ENCODE measurements at places on chromosomes 3 and 15.

DNA sequence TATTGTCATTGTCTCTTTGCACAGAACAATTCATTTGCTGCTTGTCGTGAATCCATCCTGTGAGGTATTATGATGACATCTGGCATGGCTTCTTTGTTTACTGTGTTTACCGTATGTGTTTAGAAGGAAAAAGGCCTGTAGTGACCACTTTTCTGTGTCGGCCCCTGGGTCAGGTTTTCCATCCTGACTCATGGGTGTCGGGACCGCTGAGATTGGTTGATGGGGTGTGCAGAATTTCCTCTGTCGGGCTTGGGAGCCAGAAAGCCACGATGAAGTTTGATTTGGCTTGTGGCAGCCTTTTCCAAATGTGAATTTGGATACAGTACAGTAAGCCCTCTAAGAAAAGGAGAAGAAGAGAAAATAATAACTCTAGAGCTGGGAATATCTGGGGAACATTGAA lies 113.5 kb downstream of the FNDC3B start:
- DNase-seq = no peak

DNA sequence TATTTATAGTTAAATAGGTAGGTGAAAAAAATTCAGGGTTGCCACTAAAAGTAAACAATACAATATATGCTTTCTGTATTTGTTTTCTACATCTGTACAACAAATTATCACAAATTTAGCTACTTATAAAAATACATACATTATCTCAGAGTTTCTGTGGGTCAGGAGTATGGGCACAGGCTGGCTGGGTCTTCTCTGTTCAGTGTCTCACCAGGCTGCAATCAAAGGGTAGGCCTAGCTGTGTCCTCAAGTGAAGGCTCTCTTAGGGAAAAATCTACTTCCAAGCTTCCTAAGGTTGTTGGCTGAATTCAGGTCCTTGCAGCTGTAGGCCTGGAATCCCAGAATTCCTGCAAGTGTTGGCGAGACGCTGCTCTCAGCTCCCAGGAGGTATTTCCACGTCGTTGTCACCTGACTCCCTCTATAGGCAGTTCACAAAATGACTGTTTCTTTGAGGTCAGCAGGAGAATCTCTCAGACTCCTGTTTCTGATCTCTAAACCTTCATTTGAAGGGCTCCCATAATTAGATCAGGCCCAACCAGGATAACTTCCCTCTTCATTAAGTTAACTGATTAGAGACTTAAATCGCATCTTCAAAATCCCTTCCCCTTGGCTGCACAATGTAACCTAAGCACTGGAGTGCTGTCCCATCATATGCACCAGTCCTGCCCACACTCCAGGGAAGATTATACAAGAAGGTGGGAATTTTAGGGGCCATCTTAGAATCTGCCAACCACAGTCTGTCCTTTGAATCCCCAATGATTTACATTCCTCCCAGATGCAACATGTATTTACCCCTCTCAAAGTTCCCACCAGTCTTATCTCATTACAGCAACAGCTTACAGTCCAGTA lies 296.6 kb downstream of the SUCLG2 start:
- DNase-seq = no peak

GRCh38 chr3:178749471-178749870 lies 213.2 kb downstream of the KCNMB2 start:
- no peak for DNase-seq

DNA sequence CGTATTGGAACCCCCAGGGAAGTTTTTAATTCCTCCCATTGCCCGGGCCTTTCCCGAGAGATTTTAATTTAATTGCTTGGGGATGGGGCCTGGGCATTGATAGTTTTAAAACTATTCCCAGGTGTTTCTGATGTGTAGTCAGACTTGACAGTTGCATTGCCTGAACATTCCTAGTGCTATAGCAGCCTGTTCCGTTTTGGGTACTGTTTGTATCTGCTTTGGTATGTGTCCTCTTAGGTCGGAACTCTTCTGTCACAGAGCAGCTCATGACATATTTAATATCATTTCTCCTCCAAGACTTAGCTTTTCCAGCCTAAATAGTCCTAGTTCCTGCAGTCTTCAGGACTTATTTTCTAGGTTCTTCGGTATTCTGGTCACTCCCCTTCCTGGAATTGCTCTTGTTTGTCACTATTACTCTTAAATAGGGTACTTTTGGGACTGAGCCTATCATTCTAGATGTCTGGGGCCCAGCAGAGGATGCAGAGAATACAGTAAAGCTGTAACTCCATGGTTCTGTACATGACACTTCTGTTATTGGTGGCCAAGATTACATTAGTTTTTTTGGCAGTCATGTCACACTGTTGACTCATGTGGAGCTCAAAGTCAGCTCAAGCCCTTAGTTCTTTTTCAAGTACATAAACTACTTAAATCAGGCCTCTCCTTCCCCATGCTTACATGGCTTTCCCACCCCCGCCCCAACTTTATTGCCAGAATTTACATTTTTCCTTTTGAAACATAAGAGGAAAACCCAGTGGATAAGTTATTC lies 81.5 kb downstream of the BBX start:
- DNase-seq = no peak

DNA sequence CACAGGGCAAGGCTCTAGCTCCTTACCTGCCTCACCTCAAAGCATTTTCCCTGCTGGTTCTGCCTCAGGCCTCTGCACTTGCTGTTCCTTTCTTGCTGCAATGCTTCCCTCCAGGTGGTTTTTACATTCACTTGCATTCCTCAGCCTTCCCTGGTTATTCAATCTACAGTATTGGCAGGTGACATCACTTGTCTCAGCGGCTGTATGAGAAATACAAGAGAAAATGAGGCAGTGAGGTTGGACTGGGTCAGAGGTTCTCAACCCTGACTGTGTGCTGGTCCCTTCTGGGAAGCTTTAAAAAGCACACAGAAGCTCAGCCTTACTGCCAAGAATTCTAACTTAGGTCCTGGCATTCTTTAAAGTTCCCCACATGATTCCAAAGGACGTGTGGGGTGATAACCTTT lies 26.7 kb downstream of the SIAH2 start:
- DNase-seq = no peak

- DNase-seq = no peak
These were observed 591.1 kb downstream of the ZPLD1 start for GRCh38 chr3:103025880-103026279.

- DNase-seq = no peak
These were observed 103.0 kb downstream of the P3H2 start for GRCh38 chr3:190017521-190018288.

DNA sequence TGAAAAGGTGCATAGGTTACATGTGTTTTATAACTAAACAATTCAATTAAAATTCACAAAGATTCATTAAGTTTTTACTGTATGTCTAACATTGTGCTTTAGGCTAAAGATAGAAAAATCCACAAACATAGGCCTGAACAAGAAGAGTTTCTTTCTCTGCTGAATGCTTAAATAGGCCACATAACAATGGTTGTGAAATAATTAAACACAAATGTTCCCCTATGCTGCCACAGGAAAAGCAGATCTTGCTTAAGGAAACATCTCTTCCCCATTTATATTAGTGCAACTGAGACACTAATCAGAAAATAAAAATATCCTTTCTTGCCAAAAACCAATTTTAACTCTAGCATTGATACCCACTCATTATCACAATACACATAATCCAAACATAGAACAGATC lies 725.4 kb upstream of the DPPA4 start:
- DNase-seq = no peak

- DNase-seq = no peak
These were observed 515.9 kb downstream of the NLGN1 start for GRCh38 chr3:173913397-173913796.

DNA sequence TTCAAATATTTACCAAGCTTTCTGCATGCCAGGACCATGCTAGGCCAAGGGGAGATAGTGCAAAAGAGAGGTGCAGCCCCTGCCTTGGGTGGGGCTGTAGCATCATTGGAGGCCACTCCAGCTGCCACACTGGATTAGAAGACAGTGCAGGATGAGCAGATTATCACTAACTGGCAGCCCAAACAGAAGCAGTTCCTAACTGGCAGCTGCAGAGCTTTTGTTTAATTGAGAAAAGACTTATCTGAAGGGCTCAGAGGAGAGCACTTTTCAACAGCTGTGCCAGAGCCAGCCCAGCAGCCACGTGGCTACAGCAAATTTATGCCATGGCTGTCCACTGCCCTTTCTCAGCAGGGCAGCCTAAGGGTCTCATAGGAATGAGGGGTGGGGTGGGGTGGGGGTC lies 13.5 kb upstream of the ACSBG1 start:
- DNase-seq = no peak

DNA sequence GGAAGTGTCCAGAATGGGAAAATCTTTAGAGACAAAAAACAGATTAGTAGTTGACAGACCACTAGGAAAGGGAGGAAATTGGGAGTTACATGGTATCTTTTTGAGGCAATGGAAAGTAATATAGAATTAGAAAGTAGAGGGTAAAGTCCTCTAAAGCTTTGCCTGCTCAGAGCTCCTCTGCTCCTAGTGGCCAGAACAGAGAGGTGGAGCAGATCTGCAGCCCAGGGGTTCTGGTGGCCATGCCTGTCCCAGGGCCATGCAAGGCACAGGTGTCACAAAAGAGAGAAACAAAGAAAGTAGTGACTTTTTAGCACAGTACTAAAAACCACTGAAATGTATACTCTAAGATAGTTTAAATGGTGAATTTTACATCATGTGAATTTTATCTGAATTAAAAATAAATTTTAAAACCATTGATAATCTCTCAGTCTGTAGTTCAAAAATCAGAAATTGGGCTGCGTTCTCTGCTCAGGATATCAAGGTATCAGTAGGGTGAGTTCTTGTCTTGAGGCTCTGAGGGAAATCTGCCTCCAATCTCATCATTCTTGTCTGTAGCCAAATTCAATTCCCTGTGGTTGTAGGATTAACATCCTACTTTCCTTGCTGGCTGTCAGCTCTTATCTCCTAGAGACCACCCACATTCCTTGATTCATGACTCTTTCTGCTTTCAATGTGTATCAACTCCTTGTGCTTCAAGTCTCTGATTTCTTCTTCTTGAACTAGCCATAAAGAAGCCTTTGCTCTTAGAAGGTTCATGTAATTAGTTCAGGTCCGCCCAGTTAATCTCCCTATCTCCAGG lies 23.6 kb downstream of the PYGO1 start:
- DNase-seq = no peak

- DNase-seq = no peak
These were observed 198.9 kb upstream of the LPP start for GRCh38 chr3:187954873-187955586.

DNA sequence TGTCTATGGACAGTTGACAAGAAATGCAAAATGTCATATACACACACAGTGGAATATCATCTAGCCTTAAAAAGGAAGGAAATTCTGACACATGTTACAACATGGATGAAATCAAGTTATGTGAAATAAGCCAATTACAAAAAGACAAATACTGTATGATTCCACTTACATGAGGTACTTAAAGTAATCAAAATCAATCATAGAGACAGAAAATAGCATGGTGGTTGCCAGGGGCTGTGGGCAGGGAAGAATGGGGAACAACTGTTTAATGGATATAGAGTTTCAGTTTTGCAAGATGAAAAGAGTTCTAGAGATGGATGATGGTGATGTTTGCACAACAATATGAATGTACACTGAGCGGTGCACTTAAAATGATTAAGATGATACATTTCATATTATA lies 613.8 kb upstream of the ZNF385D start:
- no peak for DNase-seq

DNA sequence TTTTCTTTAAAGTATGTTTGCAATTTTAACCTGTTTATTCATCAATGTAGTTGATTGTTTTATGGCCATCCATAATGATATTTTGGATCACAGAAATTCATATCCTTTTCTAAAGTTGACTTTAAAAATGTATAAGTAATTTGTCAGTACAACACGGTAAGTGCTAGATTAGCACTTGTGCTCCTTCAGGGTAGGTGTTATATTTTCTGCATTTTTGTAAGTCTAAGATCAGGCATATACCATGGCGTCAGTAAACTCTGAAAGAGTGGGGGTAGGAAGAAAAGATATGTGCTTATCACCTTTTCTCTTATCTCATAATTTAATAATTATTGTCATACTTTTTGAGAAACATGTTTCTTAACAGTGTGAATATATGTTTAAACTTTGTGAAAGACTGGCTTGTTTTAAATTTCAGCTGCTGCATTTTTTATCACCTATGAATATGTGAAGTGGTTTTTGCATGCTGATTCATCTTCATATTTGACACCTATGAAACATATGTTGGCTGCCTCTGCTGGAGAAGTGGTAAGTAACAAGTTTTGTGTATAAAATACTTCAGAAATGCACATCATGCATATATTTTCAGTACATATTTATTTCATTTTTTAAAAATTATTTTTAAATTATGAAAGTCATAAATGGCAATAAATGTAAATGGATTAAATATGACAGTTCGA lies 22.1 kb downstream of the SLC25A26 start:
- DNase-seq = no peak

DNA sequence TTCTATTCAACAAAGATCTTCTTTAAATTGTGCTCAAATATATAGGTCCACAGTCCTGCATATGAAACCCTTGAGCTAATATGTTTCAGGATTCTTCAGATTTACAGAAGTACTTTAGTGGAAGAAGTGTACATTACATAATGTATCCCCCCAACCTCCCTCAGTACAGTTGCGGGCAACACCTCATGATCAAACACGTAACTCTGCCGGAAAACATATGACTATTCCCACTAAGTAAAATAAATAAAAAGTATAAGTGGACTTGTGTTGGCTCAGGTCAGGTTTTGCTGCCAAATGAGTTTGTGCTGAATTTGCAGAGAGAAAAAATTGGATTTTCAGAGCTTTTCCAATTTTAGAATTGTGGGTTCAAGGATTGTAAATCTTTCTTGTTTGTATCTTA lies 267.6 kb upstream of the MDFIC2 start:
- no peak for DNase-seq

DNA sequence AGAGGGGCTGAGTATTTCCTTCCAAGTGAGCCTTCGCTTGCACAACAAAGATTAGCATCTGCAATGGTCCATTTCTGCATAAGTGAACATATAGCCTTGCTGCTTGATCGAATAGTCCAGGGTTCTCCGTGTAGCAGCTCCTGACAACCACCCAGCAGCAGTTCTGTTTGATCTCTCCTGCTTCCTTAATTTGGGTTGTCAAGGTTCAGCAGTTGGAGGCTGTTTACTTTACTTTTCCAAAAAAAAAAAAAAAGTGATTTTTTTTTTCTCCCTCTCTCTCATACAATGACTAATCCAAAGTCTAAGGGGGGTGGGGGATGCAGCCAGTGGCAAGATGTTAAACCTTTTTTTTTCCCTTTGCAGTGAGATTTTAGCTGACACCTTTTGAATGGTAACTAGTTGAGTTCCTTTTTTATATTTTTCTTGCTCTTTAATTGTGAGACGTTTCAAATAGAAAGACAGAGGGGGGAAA lies 3.6 kb downstream of the FOXP1 start:
- no peak for DNase-seq

DNA sequence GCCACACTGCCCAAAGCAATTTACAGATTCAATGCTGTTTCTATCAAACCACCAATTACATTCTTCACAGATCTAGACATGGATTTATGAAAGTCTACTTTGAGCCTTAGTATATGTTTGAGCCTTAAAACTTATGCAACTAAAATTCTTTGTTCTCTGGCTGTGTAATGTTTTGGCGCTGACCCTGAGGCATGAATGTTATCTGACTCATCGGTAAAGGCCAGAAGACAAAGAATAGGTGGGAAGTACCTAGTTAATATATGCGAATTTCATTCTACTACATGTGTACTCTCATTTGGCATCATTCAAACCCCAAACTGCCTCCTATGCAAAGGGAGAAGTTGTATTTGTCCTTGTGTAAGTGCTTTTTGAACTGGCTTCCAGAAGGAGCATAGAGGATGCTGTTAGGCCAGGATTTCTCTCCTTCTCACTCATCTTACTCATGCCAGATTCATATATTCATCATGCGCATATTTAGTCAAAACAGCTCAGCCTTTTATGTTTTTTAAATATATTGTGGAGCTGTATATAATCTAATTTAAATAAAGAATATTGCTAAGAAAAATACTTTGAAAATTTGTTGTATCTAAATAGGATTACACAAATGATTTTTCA lies 204.2 kb downstream of the NFKBIZ start:
- no peak for DNase-seq

Data from NCI-H1436 treated with DMSO at 0.1 percent for 48 hours (cell line).